Stimulated activated CD4-positive, alpha-beta T cell treated with anti-CD3 and anti-CD28 coated beads, Interleukin-4, amount 100 ng/mL, for 1 hour (primary cell): ENCODE measurements at places on chromosomes 1 and 21.

- no peak for DNase-seq
These were observed 564.1 kb upstream of the PLXNA2 start for GRCh38 chr1:208808301-208808700.

DNA sequence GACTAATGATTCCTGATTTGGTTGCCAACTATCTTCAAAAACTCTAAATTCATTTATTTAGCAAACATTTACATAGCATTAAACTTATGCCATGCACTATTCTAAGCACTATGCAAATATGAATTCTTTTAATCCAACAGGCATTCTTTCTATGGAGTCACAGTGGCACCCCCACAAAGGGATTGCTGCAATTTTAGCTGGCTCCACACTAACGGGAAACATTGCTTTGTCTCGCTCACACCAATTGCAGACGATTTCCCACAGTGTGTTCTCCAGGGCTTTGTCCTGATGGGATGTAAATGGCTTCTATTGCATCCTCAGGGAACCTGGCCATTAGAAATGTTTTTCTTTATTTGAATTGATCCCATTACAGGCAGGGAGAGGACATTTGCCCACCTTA lies 259.1 kb downstream of the BARHL2 start:
- DNase-seq = no peak

GRCh38 chr1:1470626-1471388 lies 758 bp upstream of the ATAD3B start:
- DNase-seq = no peak

- DNase-seq = no peak
These were observed 11.0 kb downstream of the TRAF5 start for GRCh38 chr1:211337430-211338223.

- DNase-seq = no peak
These were observed 618.0 kb downstream of the KIF26B start for GRCh38 chr1:245772739-245773138.

GRCh38 chr1:176884911-176885310 lies 279.6 kb downstream of the ASTN1 start:
- no peak for DNase-seq

- no peak for DNase-seq
These were observed 143.2 kb downstream of the RASAL2 start for GRCh38 chr1:178237121-178237520.

DNA sequence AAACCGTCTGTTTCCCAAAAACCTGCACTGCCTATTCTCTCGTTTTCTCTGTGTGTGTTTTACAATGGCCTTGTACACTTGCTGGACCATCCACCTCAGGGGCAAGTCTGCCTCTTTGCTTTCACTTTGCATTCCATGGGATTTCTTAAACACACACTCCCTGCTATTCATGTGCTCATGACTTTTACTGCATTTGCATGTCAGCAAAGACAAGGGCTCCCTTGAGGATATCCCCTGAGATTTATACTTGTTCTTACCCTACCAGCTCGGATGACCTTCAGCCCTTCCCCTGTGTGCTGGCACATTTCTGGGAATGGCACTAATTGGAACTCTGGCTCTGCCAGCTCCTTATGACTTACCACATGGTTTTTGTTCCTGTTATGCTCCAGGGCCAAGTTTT lies 386.9 kb downstream of the AMY1C start:
- DNase-seq = no peak

GRCh38 chr1:30415171-30415940 lies 308.0 kb downstream of the MATN1 start:
- DNase-seq = no peak

GRCh38 chr1:178724376-178724727 lies 692 bp upstream of the RALGPS2 start:
- no peak for DNase-seq
